ENCODE measurements at places on chromosomes 6 and 20. TPM values are rescaled to one million over a fixed set of nuclear protein-coding genes. Genes with fewer than 3 reads are reported as not detected.

DNA sequence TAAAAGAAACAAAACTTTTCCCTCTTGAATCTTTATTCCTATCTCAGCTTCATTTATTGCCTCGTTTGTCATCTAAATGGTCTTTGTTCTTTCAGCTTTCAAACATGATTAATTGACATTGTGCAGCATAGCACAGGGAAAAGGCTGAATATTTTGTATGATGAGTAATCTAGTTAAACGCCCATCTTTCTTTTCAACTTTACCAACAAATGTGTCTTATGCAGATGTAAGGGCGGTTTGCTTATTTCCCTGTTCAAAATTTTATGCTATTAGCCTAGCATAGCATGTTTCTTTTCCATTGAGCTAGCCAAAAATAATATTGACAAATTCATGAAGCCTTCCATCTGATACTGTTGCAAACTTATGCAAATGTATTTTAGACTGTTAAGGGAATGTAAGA lies 176.4 kb upstream of the AKAP12 start:
- DNase-seq, result no peak

DNA sequence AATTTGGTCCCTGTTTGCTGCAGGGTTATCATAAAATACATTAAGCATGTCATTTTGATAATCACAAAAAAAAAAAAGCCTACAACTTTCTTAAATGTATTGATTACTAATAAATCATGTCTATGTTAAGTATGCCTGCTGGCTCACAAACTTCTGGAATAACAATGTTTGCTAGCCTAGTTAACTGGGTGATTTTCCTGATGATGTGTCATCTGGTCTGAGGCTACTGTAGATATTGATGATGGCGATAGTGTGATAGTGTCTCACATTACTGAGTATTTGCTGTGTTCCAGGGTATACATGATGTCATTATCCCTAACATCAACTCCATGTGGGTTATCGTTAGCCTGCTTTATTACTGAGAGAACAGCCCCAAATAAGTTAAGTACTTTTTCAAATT lies 86.2 kb upstream of the VSTM2L start:
- DNase-seq, result no peak

DNA sequence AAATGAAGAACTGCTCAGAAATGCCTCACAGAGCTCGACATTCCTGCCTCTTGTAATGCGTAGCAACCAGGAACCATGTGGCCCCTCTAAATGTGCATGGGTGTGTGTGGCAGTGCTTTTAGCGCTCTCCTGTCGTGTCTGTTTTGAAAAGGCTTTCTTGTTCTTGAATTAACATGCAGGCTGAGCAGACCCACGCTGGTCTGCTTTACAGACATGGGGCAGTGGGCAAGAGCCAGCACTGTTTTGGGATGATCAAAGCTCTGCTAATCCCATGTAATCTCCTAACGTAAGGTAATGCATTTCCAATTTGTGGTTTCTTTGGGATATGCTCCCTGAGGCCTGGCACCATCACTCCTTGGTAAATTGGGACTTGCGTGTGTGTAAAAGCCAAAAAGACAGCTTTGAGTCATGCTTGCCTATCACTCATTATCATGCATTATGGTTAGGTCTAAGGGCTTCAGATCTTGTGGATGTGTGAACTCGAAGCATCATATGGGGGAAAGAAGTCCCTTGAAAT lies 11.8 kb downstream of the RIPOR2 start:
- DNase-seq, result no peak

DNA sequence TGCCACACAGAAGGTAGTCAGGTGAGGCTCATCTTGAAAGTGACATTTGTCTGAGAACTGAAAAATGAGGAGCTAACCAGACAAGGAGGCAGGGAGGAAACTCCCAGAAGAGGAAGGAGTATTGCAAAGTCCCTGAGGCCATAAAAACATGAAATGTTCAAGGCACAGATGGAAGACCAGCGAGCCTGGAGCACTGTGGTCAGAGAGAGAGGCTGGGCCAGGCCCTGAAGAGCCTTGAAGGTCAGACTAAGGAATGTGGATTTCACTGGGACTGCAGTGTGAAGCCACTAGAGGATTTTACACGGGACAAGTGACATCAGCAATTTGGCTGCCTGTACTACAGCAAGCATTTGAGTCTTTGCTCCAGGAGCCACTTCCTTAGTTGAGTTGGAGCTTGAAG lies 21.1 kb upstream of the TMEM181 start:
- no peak for DNase-seq

- no peak for DNase-seq
Observed at GRCh38 chr6:80282913-80283554, 176.6 kb downstream of the BCKDHB start.

- no peak for DNase-seq
Observed at GRCh38 chr6:71228461-71229041, 60.1 kb upstream of the OGFRL1 start.

Gene SLC22A1
- 0.98 TPM for total RNA-seq

Gene NELFCD
- 77.7 TPM for total RNA-seq
